ENCODE measurements at places on chromosomes 6 and 20.

DNA sequence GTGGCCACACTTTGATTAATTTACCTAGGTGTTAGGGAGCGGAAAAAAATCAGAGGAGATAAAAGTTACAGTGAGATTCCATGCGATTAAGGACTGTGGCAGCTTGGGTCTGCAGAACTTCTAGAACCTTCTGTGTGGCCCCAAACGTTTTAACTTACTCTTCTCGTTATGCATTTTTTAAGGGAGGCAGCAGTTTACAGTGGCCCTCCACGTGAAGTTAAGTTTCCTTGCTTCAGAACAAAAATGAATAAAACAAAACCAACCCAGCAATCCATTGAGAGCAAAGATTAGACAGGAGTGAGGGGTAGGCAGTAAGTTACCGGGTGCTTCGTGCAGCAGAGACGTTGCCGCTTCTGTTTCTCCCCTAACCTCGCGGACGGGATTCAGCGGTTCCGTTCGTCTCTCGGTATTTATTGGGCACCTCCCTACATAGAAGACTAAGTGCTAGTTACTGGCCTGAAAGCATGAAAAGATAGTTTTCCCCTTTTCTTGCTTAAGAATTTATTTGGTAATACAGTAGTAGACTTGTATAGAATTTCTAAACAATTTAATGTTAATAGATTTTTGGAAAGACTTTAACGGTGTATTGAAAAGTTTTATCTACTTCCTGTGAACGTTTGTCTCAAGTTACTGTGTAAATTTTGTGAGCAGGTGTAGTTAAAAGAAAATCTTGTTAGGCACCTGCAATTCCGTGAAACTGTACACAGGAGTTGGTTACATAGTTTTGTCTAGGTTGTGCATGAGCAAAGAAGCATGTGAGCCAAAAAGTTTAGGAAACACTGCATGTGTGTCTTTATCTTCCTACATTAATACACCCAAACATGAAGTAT is 1.1 kb downstream of the BAG2 start:
- DNase-seq, result no peak

GRCh38 chr20:39278230-39278788 is 316.2 kb downstream of the DHX35 start:
- DNase-seq, result no peak

DNA sequence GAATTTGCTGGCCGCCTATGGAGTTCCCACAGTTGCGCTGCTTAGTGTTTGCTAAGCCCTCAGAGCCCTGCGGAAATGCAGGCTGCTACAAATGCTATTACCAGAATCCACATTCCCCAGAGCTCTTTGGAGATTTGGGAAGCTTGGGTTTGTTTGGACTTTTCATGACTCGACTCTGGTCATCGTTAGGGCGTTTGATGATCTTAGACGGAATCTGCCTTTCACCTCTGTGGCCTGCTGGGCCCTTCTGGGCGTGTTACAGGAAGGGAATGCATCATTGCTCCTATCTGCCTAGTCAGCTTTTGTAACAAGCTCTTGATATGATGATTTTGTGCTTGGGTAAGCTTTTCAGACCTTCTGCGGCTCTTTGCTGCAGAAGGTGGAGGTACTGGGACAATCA is 50.8 kb downstream of the EYA2 start:
- DNase-seq, result no peak

GRCh38 chr20:45611054-45611453 is 18.5 kb upstream of the WFDC10A start:
- no peak for DNase-seq

GRCh38 chr6:71262914-71263313 is 25.7 kb upstream of the OGFRL1 start:
- DNase-seq, result no peak

DNA sequence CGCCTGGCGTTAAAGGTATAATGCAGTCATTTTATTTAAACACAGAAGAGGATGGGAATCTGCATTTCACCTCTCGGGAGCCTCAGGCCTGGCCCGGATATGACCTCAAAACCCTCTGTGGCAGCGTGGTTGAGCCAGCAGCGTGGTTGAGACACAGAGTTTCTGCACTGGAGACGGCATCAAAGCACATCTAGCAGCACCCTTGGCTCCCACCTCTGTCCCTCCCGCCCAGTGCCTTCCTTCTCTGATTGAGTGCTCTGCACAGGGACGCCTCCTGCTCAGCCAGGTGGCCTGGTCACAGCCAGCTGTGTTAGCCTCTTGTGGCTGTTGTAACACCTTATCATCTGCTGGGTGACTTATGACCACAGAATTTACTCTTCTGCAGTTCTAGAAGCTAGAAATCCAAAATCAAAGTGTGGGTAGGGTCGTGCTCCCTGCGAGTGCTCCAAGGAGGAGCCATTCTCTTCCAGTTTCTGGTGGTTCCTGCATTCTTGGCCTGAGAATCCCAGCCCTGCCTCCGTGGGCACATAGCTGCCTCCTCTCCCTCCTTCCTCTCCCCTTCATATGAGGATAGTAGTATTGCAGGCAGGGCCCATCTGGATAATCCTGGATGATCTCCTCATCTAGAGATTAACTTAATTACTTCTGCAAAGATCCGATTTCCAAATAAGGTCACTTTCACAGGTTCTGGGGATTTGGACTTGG is 156.7 kb downstream of the SYCP2 start:
- no peak for DNase-seq

GRCh38 chr6:52605610-52606185 is 28.8 kb upstream of the TRAM2 start:
- no peak for DNase-seq

DNA sequence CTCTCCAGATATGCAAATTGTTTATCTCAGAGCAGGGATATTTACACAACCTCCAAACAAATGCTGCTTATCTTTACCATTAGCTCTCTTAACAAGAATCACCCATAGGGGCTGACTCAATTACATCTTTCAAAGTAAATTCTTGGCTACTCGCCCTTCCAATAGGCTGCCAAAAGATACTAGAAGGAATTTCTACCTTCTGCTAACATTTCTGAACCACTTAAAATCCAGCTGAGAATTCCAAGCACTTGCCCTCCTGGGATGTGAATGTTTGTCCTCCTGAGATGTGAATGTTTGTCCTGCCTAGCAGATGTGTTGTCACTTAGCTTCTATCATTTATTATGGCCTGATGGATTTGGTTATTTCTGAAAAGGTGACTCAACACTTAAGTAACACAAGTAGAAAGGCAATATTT is 388.0 kb downstream of the GJA1 start:
- no peak for DNase-seq

DNA sequence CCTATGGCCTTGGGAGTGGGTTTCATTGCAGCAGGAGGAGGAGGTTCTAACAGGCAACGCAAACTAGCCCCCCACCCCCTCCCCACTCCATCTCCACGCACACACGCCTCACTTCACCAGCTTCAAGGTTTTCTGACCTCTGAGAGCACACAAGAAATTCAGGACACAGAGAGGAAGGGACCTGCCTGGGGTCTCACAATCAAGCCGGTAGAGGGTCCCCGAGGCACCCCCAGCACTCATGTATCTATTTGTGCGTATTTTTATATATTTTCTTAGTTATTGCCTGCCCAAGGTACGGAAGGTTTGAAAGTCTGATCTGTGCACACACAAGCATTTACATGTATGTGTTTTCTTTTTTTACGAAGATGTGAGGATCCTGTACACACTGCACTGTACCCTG is 16.9 kb downstream of the MDFI start:
- no peak for DNase-seq

DNA sequence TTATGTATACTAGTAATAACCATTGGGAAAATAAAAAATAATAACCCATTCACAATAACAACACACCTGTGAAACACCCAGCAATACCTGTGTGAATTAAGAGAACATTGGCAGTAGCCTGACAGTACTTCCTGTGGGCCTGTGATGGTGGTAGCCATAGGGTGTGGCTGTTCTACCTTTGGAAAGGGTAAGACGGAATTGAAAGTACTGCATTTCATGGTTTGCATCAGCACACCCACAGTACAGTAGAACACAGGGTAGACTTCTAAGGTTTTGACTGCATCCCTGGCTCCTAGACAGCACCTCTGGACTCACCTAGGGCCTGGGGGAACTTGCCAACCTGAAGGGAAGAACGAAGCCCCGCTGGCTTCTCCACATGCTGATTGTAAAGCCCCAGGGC is 279.8 kb downstream of the HTR1B start:
- DNase-seq, result no peak

DNA sequence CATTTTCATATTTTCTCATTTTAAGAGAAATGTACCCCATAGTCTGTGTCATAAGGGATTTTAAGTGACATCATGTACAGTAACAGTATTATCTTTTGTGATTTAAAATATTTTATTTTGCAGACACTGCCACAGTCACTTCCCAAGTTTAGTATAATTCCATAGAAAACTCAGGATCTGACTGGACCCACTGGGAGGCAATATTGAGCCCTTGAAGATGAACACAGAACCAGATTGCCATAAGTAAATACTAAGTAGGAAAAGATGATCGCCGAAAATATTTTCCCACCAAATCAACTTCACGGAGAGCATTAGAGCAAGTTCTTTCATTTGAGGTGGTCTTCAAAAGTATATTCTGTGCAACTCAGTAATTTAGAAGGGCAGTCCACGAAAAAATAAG is 17.6 kb upstream of the PKHD1 start:
- no peak for DNase-seq

- no peak for DNase-seq
These were observed 322.8 kb upstream of the NT5E start for GRCh38 chr6:85127168-85127498.

DNA sequence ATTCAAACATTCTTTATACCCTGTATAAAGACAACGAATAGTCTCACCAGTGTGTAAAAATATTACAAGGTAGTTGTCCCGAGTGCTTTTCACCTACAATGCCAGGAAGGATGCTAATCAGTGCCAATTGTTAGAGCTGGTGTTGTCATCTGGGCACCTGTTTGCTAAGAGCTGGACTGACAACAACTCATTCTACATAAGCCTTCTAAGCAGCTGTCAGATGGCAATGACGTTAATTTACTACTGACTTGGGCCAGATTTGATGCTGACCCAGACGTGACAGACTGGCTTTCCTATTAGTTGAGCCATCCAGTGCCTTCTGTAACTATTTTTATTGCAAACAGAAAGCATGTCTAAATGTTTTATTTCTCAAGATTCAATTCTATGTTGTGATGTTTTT is 355.2 kb downstream of the ADGRB3 start:
- DNase-seq, result no peak

DNA sequence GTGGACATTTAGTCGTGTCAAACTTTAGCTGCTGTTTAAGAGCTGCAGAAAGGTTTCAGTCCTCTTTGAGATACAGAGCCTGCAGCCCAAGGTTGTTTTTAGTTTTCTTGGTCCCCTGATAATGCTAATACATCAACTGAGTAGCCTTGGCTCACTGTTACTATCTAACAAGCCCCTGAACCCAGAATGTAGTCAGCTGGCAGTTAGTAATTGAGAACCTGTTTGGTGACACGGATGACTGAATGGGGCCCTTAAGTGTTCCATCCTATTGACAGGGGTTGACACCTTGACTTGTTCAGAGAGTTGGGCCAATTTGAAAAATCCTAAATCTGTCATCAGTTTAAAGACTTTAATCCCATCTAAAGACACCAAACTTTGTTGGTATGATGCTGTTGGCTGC is 2.8 kb downstream of the RTN4IP1 start:
- no peak for DNase-seq

DNA sequence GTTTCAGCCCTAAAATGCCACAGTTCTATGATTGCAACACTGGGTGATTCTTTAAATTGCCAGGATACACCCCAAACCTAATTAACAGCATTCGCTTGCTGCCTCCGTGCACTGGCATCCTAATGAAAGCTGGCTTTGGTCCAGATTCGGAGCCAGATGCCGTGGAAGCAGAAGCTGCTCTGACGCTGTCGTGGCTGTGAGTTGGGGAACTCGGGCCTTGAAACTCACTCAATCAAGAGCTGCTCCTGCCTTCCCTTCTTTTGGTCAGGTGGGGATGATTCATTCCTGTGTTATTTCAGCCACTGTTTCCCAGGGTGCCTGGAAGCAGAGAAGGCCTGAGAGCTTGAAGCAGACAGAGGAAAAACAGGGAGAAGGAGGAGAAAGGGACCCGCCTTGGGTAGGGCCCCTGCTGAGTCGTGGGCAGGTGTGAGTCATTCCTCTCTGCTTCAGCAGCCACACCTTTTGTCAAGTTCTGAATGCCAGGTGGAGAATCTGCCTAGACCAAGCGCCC is 36.2 kb upstream of the DSP start:
- DNase-seq, result peak; percentile 32

GRCh38 chr6:49490633-49491032 is 9.1 kb upstream of the GLYATL3 start:
- no peak for DNase-seq

DNA sequence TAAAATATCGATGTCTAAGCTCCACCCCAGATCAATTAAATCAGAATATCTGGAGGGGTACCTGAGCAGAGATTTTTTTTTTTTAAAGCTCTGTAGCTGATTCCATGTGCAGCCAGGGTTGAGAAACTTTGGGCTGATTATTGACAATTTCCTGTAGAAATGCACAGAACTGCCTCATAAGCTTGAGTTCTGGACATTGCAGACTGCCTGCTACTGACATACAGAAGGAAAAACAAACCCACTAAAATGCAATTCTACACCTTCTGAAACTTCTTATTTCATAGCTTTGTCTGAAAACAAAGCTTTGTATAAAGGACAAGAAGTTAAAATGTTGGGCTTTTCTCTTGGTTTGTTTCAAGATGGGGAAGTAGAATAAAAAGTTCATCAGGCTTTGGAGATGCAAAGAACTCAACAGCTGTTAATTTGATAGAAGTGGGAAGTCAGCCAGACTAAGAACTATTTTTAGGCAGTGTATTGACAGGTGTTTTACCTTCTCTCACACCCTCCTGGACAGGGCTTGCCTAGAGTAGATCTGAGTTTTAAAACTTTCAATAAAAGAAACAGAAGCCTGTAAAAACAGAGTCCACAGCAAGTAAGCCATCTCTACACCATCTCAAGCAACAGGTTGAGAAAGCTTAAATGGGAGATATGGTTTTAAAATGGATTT is 147.7 kb downstream of the KCNQ5 start:
- no peak for DNase-seq

GRCh38 chr6:122454673-122455072 is 16.9 kb downstream of the SERINC1 start:
- no peak for DNase-seq

All from omental fat pad (tissue), 4 donors.